ENCODE measurements at places on chromosomes 2 and 18.

GRCh38 chr2:224062481-224063297 lies 23.6 kb upstream of the SERPINE2 start:
- DNase-seq = no peak

GRCh38 chr18:7273301-7273921 lies 42.5 kb downstream of the LRRC30 start:
- no peak for DNase-seq

- no peak for DNase-seq
These were observed 7.8 kb upstream of the WNT10A start for GRCh38 chr2:218872645-218873358.

DNA sequence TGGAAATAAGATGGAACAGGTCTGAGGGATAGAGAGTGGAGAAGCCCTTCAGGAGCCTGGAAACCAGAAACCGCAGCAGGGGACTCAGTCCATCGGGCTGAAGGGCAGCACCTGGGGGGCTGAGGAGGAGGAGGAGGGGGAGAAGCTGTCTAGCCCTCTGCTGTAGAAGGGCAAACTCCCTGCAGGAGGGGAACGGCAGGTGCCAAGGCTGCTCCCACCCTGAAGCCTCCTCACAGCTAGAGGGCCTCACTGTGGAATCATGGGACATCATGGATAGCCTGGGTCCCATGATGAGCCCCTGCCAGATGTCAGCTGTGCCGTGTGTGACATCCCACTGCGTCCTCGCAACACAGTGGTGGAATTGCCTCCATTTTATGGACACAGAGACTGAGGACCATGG lies 435 bp downstream of the MYO7B start:
- DNase-seq = no peak

GRCh38 chr2:66235428-66235827 lies 199.5 kb upstream of the MEIS1 start:
- no peak for DNase-seq

DNA sequence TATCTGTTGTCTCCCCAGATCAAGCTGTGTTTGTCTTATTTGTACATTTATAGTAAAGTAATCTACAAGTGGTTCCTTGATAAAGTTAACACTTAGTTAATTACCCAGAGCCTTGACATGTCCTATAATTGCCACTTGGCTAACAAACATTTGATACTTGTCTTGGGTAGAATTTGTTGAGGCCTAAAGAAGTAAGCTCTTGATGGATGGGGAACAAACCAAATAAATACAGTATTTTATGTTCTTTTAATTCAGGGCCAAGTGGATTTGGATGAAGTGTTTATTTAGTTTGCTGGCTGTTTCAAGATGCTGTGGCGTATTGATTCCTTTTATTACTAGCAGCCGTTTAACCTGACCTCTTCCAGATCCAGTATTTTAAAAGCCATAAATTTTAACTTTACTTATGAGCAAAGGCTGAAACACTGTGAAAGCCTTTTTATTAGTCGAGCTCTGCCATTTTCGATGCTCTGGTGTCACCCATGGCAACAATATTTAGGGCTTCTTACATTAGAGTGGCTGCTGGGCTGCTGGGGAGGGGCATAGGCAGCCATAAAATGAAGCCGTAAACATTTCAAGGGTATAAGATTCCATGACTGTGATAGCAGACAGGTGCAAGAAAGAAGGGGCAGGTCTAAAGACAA lies 401.6 kb upstream of the NRP2 start:
- DNase-seq = no peak

DNA sequence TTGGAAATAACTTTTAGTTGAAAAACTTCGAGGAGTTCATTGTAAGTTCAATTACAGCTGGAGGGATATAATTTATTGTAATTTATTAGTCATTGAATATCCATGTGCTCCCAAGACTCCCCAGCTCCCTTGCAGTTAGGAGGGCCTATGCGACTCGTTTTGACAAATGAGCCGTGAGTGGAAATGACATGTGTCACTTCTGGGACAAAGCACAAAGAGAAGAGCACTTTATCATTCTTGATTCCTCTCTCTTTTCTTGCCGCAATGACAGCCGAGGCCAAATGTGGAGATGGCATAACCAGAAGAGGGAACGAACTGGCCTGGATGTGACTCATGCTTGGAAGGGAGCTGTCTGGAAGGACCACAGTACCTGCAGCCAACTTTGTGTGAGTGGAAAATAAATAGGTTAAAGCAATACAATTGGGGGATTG lies 44.2 kb upstream of the ITSN2 start:
- DNase-seq = no peak

- no peak for DNase-seq
These were observed 80.9 kb upstream of the GALNT5 start for GRCh38 chr2:157176602-157177001.

GRCh38 chr2:238449909-238450417 lies 23.2 kb downstream of the ASB1 start:
- DNase-seq = no peak

DNA sequence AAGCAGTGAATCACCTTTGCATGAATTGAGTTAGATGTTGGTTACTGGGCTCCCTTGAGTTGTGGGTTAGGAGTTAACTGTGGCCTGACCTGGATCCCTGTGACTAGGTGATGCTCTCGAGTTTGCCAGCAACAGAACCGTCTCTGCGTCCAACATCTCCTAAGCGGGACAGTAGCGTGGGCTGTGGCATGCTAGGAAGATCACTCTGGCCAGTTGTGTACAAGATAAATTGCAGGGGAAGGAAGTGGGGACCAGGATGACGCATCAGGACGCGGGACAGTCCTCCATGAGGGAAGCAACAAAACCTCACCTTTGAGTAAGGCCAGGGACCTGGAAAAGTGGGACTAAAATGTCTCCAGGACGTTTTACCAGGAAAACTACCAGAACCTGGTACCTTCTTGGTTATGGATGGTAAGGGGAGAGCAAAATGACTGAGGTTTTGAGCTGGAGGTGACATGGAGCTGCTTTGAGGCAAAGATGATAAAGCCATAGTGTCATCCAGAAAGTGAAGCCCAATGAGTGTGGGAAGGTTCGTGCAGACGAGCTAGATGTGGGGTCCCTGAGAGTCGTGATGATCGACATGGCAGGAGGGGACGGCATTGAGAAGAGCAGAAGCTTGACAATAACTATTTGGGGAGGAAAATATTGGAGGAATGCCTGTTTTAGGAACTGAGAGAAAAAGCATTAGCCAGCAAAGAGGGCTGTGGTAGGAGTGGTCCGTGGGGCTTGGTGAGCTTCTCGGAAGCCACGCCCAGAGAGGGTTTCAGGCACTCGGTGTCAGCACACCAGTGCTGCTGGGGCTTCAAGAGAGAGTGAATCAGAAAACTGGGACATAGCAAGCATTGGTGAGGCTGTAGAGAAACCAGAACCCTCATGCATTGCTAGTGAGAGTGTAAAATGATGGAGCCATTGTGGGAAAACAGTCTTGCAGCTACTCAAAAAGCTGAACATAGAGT lies 95.1 kb downstream of the SMAD7 start:
- DNase-seq = no peak

DNA sequence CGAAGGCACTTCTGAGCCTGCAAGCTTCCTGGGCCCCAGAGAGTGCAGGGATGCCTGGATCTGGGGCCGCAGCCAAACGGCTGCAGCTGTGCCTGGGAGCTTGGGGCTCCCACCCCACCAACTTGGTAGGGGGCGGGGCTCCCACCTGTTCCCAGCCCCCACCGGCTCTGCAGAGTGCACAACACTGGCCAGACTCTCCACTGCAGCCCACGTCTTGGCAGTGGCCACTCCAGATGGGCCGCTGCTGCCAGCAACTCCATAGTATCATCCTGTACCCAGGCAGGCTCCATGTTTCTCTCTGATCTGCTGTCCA lies 9.9 kb downstream of the DYSF start:
- DNase-seq = no peak

GRCh38 chr2:130972410-130972809 lies 120.8 kb downstream of the FAM168B start:
- no peak for DNase-seq

- no peak for DNase-seq
These were observed 27.9 kb downstream of the PSD4 start for GRCh38 chr2:113201496-113202304.

DNA sequence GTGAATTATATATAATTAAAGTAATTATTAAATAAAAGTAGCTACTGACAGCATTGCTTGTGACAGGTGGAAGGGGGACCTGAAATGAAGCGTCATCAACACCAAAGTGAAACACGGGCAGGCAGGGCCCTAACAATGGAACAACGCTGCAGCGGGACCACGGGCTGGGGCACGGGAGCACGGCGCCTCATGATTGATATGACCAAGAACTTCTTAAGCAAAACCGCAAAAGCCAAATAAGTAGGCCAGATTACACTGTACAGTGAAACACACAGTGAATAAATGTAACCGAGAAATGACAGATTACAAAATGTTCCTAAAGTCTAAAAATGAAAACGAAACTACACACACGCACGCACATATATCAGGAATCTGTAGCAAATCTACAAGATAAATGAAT lies 81.4 kb downstream of the SNTG2 start:
- DNase-seq = no peak

- DNase-seq = no peak
These were observed 123.9 kb downstream of the PDE1A start for GRCh38 chr2:182302972-182303371.

GRCh38 chr2:11213090-11213638 lies 57.9 kb downstream of the SLC66A3 start:
- DNase-seq = no peak

DNA sequence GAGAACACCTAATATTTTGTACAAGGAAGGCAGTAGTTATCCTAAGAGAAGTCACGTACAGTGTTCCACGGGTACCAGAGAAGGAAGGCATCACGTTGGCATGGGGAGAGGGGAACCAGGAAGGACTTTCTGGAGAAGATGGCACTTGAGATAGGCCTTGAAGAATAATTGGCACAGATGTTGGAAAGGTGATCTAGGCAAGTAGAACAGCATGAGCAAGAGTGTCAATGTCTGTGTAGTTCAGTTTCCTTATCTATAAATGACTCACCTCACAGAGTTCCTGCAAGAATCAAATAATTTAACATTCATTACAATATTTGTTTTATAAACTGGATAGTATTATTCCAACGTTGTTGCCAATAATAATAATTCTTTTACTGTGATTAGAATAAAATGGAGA lies 48.3 kb upstream of the BZW1 start:
- DNase-seq = no peak

DNA sequence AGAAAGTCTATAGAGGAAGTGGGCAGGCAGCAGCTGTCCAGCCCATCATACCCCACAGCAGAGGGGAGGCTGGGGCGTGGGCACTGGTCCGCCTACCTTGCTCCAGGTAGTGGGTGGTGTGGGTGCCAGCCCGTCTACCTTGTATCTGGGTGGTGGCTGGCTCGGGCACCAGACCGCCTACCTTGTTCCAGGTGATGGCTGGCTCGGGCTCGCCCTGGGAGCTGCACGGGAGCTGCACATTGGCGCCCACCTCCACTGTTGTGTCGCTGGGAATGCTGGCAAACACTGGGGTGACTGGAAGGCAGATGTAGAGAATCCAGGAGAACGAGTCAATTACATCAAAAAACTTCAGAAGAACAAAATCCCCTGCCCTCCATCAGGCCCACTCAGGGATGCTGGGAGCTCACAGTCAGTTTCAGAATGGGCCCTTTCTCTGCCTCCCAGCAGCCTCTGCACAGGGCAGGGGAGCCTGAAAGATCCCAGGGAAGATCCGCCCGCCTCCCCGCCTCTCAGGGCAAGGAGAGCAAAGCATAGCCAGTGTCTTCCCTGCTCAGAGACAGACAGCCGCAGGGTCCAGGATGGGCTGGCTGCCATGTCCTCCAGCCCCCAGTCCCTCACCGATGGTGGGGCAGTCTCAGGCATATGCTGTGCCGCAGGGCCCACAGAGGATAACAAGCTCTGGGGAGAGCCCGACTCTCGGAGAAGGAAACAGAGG lies 82.3 kb downstream of the PXDN start:
- DNase-seq = no peak

GRCh38 chr2:237195396-237196120 lies 109.9 kb downstream of the COPS8 start:
- no peak for DNase-seq

DNA sequence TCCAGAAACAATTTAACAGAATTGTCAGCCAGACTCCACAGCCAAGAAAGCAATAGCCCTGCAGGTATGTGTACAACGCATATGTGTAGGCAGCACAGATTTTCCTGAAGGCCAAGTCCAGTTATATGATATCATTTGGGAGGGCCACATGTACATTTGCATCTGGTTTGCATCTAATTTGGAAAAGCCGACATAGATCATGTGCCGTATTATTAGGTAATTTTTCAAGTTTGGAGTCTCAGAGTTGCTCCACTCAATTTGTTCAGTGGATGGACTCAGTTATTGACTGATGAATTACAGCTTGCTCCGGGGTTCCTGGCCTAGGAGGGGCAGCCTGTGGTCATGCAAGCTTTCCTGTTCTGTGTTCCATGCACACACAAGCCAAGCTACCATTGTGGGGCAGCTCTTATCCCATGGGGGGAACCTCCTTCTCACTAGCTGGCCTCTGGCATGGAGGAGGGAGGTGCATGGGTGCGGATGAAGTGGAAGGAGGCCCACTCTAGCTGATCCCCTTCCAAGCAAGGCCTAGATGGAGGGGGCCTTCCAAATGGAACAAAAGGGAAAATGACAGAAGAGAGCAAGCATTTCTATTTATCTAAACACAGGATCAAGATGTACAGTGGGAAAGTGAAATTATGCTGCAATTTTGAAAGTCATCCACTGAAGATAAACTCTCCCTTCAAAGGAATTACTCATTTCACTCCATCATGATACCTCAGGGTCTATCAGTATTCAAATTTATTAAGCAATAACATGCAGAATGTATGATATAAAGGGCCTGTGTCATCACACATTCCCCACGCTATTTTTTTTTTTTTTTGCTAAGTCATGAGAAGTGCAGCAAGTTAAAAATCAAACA lies 202.6 kb upstream of the SMAD2 start:
- no peak for DNase-seq
